Stimulated activated CD4-positive, alpha-beta T cell treated with anti-CD3 and anti-CD28 coated beads, Interleukin-12 subunit alpha, Interleukin-12 subunit beta, amount 100 ng/mL, for 48 hours (primary cell): ENCODE measurements at places on chromosomes 5 and 9.

DNA sequence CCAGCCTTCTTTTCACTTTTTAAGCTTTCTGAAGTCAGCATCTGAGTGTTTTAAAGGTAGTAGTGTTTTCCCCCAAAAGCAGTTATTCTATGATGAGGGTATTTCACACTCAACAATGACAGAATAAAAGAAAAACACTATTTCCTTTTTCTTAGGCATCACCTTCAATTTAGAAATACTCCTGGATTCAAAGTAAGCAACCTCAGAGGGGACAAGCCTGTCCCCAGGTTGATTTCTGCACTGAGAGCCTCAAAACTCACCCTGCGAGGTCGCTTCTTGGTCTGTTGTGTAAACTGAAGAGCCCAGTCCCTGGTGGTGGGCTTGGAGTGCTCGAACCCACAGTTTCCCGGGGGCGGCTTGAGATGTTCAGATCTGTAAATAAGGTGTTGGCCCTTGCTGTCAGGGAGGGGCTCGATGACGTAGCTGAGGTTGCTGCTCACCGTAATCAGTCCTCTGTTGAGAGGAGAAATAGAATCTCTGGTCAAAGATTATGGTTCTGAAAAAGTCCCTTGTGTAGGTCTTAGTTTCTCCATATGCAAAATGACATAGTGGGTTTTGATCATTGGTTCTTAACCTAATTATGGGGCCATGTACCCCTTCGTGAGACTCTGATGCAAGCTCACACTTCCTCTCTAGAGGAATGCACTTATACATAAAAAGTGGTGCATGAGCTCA, 55.9 kb downstream of the ADAM19 start:
- no peak for DNase-seq

- no peak for DNase-seq
Observed at GRCh38 chr9:99162759-99163364, 57.9 kb downstream of the TGFBR1 start.

- DNase-seq: no peak
Observed at GRCh38 chr9:103757062-103757461, 337.0 kb upstream of the SMC2 start.

- DNase-seq: no peak
Observed at GRCh38 chr5:27734838-27735237, 696.5 kb upstream of the CDH9 start.

GRCh38 chr9:130407916-130408663, 36.7 kb upstream of the ASS1 start:
- DNase-seq: no peak

DNA sequence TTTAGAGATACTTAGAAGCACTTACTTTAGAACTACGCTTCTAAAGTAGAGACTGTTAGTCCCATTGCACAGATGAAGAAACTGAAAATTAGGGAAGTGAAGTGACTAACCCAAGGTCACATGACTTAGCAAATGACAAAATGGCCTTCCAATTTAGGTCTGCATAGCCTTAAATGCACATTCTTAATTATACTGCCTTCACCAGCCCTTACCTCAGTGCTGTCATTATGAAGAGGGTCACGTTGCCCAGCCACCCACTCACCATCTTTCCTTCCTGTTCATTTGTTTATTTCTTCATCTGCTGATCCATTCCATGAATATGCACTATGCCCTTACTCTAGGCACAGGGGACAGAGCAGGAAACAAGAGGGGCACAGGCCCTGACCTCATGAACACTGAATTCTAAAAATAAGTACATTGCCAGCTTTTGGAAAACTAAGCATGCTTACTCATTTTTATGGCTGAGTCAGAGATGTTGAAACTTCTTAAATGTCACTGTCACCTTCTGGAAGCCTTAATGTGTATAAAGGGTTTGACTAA, 8.6 kb downstream of the HAVCR2 start:
- DNase-seq: peak; percentile 20

GRCh38 chr5:154084062-154084639, 45.4 kb downstream of the MFAP3 start:
- no peak for DNase-seq

- DNase-seq: no peak
Observed at GRCh38 chr9:22117511-22118384, 108.6 kb upstream of the CDKN2B start.

- no peak for DNase-seq
Observed at GRCh38 chr5:139445325-139446170, 6.2 kb upstream of the DNAJC18 start.

DNA sequence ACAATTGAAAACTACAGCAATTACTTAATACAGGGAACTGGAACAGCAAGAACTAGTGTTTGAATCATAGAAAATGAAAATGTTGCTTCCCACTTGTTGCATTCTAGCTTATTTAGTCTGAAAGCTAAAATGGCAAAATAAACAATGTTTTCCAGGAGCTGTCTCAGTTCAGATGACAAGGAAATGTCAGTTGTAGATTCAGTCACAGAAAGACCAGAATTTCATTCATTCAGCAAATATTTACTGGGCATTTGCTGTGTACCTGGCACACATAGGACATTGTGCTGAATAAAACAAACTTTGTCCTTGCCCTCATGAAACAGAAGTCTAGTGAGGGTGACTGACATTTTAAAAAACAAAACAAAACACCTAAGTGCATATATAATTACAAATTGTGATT, 41.5 kb downstream of the GCNT4 start:
- no peak for DNase-seq

GRCh38 chr5:115511632-115512031, 32.9 kb downstream of the FEM1C start:
- no peak for DNase-seq

- DNase-seq: no peak
Observed at GRCh38 chr5:115490596-115490995, 54.0 kb downstream of the FEM1C start.

- DNase-seq: no peak
Observed at GRCh38 chr5:172782169-172783039, 11.4 kb upstream of the DUSP1 start.

DNA sequence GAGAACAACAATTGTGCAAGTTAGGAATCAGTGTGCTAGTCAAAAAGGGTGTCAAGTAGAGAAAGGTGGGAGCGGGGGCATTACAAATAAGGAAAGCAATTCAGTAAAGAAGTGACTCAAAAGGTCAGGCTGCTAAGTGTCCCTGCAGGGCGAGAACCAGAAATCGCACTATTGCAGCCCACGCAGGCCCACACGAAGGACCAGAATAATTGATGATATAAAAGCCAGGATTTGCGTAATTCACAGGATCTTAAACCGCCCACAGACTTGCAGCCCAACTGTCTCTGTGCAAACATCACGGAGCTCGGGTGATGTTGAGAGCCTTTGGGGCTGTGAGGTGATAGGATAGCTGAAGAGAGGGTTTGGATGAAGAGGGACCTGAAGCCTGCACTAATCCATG, 349.0 kb downstream of the BRINP1 start:
- no peak for DNase-seq

GRCh38 chr5:144142139-144142823, 28.2 kb downstream of the YIPF5 start:
- no peak for DNase-seq

DNA sequence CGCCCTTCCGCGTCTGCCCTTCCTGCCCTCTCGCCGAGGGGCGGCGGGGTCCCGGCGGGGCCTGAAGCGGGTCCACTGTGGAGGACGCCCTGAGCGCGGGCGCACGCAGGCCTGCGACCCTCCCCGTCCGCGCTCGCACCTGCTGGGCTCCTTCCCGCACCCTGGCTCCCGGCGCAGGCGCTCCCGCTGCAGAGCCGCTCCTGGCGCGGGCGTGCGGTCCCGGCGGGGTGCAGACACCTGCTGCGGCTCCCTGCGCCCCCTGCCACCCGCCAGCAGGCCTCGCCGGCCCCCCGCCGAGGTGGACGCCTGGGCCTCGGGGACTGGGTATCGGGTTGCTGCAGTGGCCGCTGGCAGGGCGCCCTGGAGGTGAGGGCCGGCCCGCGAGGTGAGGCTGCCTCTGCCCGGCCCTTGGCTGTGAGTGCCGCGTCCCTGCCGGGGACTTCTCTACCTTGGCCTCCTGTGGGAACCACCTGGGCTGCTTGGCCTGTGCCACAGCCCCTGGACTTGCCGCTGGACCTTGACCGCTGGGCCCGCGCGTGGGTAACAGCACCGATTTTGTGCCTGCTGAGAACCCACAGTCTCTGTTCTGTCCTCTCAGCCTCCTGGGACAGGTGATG, 627 bp downstream of the ARRDC1 start:
- no peak for DNase-seq

DNA sequence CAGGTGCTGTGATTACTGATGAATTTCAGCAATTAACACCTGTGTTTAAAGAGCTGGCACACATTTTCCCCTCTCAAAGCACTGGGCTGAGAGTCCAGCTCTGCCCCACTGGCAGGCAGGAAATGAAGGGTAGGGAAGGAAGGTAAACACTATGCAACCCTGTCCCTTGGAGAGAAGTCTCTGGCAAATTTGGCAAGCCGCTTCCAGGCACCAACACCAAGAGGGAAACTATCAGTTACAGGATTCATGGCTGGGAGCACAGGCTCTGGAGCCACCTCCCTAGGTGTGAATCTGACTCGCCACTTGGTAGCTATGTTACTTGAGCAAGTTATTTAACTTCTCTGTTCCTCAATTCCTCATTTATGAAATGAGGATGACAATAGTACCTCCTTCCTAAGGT, 3.3 kb downstream of the ANKS6 start:
- no peak for DNase-seq

DNA sequence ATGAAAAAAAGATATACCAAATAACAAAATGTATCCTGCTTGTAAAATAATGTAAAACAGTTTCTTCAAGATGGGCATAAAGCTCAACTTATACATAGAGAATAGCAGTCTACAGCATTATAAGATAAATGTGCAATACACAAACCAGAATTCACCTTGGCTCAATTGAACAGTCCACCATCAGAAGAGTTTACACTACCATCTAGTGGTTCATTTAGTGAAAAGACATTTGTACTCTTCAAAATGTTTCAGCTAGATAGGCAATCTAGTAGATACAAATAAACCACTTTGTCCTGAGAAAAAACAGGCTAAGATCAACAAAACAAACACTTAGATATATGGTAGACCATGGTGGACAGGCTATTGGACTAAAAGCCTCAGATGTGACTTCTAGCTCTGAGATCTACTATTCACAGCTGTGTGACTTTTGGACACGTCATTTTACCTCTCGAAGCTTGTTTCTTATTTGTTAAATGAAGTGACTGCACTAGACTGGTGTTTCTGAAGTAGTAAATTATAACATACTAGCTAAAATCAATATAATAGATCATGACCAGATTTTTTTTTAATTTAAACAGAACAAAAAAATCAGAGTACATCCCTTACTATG, 22.1 kb upstream of the TPD52L3 start:
- DNase-seq: no peak

- DNase-seq: no peak
Observed at GRCh38 chr5:133292300-133292699, 240.5 kb downstream of the HSPA4 start.

GRCh38 chr5:12419075-12419474, 514.8 kb upstream of the CTNND2 start:
- DNase-seq: no peak

- no peak for DNase-seq
Observed at GRCh38 chr5:68141494-68141893, 74.1 kb upstream of the PIK3R1 start.

DNA sequence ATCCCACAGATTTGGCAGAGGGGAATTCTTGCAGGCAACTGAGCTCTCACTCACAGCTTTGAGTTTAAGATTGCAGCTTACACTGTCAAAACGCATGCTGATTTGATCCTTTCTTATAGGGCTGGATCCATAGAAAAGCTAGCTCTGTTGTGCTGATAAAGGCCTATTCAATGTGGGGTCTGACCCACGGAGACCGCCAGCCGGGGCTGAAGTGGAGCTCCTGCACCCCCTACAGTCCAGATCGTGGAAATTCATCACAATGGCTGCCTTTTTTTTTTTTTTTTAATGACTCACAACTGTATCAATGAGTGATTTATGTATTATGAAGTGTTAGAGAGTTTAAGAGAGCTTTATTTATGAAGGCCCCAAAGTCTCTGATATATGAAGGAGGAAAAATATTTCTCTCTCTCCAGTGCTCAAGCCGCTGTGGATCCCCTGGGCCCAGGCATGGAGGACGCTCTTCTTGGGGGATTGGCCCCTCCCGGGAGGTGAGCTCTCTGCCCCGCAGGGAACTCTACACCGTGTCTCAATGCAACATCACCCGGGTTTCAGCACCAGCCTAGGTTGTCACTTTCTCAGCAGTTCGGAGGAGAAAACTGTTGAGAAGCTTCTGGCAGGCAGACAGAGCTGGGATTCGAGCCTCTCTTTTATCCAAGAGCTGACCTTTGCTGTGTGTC, 700.2 kb downstream of the IRX1 start:
- no peak for DNase-seq

DNA sequence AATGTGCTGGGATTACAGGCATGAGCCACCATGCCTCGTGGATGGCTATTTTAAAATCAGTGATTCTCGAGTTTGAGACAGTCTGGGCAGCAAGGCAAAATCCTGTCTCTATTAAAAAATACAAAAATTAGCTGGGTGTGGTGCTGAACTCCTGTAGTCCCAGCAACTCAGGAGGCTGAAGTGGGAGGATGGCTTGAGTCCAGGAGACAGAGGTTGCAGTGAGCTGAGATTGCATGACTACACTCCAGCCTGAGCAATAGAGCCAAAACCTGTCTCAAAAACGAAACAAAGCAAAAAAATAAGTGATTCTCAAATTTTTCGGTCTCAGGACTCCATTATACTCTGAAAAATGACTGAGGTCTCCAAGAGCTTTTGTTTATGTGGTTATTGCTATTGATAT, 47.9 kb upstream of the HSPA9 start:
- DNase-seq: no peak

- peak; percentile 69 for DNase-seq
Observed at GRCh38 chr9:104961238-104961637, 33.3 kb upstream of the ABCA1 start.

DNA sequence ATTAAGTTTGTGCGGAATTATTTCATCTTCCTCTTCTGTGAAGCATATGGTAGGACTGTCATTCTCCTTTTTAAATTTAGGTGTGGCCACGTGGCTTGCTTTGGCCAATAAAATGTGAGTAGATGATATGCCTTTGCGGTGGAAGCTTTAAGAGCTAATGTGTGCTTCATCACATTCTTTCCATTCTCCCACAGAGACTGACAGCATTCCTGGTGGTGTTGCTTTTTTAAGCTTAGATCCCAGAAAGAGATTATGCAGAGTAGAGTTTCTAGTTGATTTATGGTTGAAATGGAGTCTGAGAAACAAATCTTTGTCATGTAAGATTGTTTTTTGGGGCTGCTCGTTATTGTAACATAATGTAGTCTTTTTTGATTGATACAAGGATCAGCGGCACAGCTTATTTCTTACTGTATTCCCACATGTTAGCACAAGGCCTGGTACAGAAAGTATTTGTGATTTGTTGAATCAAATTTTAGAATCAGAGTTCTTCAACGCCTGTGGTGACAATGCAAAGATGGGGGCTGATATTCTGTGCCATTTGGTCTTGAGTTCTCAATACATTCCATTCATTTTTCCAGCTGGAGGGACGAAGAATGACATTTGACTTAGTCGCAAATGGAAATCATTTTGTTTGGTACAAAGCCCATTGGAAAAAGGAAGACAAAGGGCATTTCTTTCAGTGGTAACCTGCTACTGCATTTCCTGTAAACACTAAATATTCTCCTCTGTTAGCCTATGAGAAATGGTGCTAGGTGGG, 209.9 kb upstream of the VLDLR start:
- DNase-seq: no peak
